ENCODE measurements at places on chromosomes 7 and 10.

GRCh38 chr10:29542723-29543122, 92.0 kb downstream of the SVIL start:
- DNase-seq: no peak

DNA sequence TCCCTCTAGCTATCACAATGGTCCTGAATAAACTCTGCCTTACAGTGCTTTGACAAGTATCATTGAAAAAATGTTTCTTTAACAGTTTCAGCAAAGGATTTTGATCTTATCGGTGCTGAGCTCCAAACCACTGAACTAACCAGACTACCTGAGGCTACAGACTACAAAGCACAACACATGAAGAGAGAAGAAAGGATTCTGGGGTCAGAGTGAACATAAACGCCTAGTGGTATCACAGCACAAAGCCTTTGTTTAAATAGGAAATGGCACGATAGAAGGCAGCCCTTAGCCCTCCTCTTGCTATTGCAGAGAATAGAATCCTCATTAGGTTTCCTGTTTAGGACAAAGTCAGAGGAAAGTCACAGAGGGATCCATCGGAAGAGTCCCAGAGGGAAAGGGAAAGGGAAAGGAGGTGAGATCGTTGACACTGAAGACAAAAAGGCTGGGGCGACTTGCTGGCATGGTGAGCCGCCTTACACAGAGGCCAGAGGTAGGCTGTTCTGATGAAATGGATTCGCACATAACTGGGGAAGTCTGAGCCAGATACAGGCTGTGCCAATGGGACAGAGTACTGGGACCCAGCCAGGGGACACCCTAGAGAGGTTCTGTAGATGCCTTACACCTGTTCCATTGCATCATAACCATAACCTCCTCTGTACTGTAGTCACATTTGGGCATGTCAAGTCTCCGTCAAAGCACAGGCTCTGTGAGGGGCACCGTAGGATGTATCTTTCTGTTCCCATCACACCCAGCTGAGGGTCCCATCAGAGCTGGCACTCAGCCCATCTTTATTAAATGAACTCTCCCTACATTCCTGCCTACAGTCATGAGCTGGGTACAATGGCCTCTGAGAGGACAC, 71.5 kb downstream of the XPNPEP1 start:
- DNase-seq: no peak

DNA sequence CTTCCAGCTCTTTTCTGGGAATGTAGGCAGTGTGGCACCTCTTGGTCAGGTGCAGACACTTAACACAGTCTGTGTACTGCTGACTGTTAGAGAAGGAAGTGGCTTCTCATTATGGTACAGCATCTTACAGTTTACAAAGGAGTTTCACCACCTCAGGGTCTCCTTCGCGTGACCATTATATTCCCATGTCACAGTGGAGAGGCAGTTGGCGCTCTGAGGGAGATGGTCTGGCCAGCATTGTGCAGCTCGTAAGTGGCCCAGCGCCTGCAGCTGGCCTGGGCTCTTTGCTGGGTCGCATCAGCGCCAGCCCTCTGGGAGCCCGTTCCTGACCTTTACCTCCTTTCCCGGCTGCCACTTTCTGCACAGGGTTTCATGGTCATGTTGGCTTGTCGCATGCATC, 15.4 kb downstream of the TSPAN15 start:
- no peak for DNase-seq

GRCh38 chr7:37970211-37970610, 49.8 kb downstream of the EPDR1 start:
- DNase-seq: no peak

DNA sequence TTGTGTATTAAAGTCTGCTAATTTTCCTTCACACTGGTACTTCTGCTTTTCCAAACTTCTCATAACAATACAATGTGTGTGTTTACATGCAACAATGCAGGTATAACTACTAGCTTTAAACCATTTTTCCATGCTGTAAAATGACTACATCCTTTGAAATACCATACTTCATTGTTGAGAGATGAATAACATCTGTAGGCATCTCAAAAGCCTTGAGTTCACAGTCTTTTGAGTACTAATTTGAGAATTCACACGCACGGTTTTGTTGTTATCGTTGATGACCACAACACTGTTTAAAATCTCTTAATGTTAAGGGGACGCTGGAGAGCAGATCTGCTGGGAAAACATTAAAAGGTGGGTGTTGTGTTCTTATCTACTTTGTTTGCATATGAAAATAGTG, 37.4 kb downstream of the SEMA3A start:
- DNase-seq: no peak

GRCh38 chr7:47371733-47372368, 210.1 kb downstream of the TNS3 start:
- peak; percentile 27 for DNase-seq

DNA sequence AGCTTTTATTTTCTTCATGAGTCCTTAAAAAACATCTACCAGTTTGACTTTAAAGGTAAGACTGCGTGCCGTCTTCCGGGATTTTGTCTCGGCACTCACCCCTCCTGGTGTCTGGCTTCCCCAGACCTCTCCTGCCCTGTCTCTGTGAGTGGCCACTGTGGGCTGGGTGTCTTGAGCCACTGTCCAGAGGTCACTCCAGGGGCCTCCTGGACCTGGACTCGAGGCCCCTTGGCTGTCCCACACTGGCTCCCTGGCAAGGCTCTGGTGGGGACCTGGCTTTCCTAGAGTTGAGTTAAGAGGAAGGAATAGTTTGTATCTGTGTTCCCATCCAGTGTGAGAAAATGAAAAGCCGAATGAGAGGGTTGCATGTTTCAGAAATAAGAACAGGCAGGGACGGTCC, 95.5 kb downstream of the NKX6-2 start:
- DNase-seq: no peak

GRCh38 chr7:24786941-24787340, 29.7 kb upstream of the GSDME start:
- DNase-seq: no peak

GRCh38 chr7:73828107-73828803, 2.5 kb upstream of the CLDN4 start:
- DNase-seq: peak; percentile 94

DNA sequence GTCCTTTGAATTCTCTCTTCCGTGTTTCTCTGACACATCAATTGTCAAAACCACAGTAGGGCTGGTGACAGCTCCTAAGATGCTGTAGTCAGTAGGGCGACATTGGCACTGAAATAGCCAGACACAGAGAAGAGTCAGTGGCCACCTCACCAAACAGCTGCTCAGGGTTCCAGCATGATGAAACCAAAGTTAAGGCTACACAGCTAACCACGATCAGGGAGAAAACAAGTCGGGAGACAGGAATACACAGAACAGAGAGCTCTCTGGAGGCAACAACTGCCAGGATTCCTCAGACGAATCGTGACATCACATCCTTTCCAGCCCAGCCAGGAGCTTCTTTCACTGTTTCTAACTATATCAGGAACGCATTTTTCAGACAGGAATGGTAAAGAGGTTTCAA, 922.2 kb downstream of the SORCS1 start:
- DNase-seq: no peak

- DNase-seq: no peak
These were observed 16.1 kb downstream of the OGDH start for GRCh38 chr7:44622342-44623151.

DNA sequence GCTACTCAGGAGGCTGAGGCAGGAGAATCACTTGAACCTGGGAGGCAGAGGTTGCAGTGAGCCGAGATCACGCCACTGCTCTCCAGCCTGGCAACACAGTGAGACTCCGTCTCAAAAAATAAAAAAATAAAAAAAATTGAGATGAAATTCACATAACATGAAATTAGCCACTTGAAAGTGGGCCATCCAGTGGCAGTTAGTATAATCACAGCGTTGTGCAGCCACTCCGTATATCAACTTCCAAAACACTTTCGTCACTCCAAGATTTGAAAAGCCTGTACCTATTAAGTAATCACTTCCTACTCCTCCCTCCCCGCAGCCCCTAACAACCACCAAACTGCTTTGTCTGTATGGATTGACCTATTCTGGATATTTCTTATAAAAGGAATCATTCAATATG, 20.7 kb upstream of the CACUL1 start:
- DNase-seq: no peak

DNA sequence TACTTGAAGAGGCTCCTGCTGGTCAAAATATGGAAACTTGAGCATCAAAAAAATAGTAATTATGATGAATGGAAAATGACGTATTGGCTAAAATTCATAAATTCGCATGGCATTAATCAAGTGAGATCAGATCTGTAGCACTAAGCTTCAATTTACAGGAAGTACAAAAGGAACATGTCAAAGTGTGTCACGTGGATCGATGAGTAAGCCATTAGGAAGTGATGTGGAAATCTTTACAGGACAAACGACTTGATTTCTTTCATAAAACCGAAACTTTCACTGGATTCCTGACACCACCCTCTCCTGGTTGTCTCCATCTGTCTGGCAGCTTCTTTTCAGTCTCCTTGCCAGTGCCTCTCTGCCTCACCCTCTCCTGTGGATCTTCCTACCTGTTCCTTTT, 25.8 kb downstream of the AKR1C8 start:
- no peak for DNase-seq

GRCh38 chr10:96131621-96132020, 1.5 kb downstream of the ZNF518A start:
- no peak for DNase-seq

DNA sequence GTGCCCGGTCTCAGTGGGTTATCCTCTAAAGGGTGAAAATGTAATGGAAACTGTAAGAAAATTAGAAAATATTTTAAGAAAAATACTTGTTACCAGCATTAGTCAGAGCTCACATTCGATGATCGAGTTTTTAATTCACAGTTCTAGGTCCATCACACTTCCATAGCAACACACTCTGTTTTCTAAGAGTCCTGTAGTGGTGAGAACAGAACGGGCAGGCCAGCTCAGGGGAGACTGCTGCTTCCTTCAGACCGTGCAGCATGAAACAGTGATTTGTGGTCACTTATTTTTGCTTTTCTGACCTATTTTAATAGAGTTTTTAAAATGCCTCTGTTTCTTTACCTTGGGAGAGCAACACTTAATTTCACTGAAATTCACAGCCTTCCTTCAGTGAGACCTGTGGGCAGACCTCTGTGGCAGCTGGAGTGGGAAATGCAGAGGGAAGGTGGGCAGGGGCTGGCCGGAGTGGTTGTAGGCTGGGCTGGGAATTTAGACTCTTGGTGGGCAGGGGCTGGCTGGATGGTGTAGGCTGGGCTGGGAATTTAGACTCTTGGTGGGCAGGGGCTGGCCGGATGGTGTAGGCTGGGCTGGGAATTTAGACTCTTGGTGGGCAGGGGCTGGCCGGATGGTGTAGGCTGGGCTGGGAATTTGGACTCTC, 1.5 kb downstream of the SUN1 start:
- DNase-seq: no peak

DNA sequence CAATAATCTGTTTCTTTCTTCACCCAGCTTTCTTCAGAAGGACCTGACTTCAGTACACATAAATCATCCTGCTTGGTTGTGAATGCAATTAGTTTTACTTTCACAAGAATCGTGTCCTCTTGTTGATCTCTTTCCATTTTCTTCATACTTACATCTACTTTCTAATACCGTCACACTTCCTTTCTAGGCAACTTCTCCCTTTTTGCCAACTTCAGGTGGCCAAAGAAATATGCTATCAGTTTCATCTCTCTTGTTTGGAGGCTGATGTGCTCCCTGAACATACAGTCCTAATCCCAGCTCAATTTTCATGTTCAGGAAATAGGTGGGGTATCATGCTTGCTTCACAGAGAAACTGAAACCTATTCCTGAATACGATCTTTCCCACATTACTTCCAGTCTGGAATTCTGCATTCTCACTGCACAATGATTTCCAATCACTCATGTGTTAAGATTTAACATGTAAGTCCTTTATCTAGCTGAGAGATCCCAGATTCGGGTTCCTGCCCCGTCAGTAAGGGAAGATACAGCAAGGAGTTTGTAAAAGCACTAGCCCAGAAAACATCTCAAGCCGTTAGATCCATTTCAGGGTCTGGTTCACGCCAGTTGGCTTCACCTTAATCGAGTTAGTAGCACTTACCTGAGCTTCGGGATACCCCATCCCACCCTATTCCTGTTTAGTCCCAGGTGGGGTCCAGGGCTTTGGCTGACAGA, 994 bp downstream of the SLC25A28 start:
- DNase-seq: no peak

- peak; percentile 85 for DNase-seq
These were observed 671 bp upstream of the ATAD1 start for GRCh38 chr10:87818505-87819288.

DNA sequence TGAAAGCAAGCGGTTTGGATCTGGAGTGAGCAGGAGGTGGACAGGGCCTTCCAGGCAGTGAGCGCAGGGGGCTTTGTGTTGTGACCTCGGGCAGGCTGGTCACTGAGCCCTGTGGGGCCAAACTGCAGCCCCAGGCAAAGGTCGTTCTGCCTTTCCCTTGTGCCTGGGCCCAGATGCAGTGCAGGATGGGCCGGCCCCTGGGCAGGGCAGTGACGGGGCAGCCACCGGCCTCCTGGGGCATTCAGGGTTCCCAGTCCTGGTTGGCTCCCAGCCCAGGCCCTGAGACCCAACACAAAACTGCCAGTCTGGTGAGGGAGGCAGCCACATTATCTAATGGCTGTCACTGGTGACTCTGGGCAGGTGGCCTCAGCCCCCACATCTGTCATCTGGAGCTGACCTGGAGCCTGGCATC, 7.1 kb downstream of the ARPC1B start:
- DNase-seq: no peak

DNA sequence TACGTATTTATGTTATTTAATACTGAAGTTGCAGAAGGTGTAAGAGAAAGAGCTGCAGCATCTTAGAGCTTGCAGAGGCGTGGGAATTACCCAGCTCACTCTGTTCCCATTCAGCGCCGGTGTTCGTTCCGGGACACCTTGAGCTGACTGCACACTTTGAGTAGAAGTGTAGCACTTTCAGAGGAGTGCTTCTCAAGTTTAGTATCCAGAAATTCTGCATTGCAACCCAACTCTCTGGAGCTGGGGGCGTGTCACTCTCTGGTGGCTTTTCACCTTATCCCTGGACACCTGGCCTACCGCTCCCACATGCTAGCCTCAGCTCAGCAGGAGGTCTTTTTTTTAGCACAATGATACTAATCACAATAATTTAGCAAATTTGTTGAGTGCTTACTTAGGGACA, 66.4 kb upstream of the SHH start:
- no peak for DNase-seq

GRCh38 chr10:49365275-49365674, 30.6 kb downstream of the DRGX start:
- no peak for DNase-seq

- peak; percentile 88 for DNase-seq
These were observed 224.6 kb upstream of the FERD3L start for GRCh38 chr7:19369806-19370205.

DNA sequence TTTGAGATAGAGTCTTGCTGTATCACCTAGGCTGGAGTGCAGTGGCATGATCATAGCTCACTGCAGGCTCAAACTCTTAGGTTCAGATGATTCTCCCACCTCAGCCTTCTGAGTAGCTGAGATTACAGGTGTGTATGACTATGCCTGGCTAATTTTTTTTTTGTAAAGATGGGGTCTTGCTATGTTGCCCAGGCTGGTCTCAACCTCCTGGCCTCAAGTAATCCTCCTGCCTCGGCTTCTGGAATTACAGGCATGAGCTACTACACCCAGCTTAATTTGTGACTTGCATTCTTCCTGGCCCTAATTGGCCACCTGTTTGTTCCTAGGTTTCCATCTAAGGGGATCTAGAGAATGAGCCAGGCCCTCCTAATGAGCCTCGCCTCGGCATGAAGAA, 9.3 kb downstream of the ARHGAP22 start:
- peak; percentile 21 for DNase-seq
